ENCODE measurements at places on chromosomes 4 and X.

DNA sequence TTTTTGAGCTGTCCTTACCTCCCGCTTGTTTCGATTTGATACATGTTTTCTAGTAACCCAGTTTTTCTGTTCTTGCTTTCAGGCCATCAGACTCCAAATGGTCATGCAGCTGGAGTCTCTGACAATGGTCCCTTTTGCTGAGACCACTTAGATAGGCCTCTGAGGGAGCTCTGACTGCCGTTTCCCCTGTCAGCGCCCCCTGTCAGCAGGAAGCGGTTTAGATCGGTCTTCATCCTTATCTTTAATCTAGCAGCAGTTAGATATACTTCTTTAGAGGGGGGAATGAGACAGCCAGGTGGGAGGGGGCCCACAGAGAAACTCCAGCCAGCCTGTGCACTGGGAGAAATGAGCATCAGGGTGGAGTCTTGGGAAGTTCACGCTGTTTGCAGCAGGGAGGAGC, 457.9 kb downstream of the GPAT3 start:
- H3K27ac ChIP-seq: no peak overlapping the region
- no peak for DNase-seq
- H3K4me1 ChIP-seq: no peaks in the 10 kb centered on the region
- no peak overlapping the region for H3K4me3 ChIP-seq

GRCh38 chr4:180449395-180449956, 1793.7 kb upstream of the TENM3 start:
- H3K27me3 ChIP-seq: no peaks in the 10 kb centered on the region
- H3K4me3 ChIP-seq: no peak overlapping the region
- H3K27ac ChIP-seq: no peak overlapping the region

- no peak overlapping the region for H3K27ac ChIP-seq
- no peak overlapping the region for H3K4me3 ChIP-seq
- no peaks in the 10 kb centered on the region for H3K36me3 ChIP-seq
- DNase-seq: no peak
These were observed 234.8 kb downstream of the BCOR start for GRCh38 chrX:39862963-39863362.

DNA sequence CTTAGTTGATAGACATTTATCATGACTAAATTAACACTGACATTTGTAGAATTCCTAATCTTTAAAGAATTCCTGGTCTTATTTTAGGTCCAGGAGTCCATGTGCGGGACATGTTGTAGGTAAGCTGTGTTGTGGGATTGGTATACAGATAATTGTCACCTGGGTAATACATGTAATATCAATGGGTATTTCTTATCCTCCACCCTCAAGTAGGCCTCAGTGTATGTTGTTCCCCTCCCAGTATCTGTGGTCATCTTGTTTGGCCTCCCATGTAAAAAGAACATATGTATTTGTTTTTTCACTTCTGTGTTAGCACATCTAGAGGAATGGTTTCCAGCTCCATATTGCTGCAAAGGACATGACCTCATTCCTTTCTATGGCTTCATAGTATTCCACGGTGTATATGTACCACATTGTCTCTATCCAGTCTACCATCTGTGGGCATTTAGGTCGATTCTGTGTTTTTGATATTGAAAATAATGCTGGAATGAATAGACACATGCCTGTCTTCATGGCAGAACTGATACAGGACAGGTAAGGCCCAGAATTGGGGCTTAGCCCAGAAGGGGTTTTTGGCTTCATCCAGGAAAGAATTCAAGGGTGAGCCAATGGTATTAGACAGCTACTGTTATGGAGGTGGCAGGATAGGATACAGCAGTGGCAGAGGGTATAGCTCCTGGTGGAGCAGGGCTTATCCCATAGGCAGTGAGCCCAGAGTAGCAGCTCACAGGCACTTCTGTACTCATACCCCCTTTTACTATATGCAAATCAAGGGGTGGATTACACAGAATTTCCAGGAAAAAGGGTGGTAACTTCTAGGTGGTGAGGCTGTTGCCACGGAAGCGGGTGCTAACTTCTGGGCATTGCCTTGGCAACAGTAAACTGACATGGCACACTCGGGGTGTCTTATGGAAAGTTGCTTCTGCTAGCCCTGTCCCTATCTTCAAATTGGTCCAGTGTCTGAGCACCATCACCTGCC, 66.1 kb upstream of the WDR1 start:
- H3K27ac ChIP-seq: no peak overlapping the region
- peaks cover 2% of the 10 kb centered on the region for H3K27me3 ChIP-seq
- H3K4me1 ChIP-seq: peaks cover 22% of the 10 kb centered on the region
- H3K36me3 ChIP-seq: peaks cover 3% of the 10 kb centered on the region

DNA sequence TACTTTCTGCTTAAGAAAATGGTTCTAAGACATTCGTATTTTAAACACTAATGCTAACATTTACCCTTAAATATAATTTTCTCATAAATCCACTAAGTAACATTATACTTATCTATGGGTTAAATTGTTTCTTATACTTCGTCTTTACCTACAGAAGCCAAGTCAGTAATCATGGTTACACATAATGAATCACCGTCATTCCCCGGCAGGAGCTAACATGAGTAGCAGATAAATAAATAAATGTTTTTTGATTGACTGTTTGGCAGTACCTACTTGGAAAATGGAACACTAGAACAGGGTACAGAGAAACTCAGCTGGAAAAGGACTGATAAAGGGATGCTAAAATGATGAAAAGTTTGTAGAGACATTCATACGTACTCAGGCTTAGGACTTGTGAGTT, 430.4 kb downstream of the ACTRT1 start:
- H3K4me1 ChIP-seq: no peaks in the 10 kb centered on the region
- no peak for DNase-seq
- H3K36me3 ChIP-seq: no peaks in the 10 kb centered on the region
- H3K27ac ChIP-seq: no peak overlapping the region
- no peaks in the 10 kb centered on the region for H3K27me3 ChIP-seq
- no peak overlapping the region for H3K4me3 ChIP-seq

- no peak overlapping the region for H3K27ac ChIP-seq
- no peaks in the 10 kb centered on the region for H3K4me1 ChIP-seq
- H3K36me3 ChIP-seq: peaks cover 9% of the 10 kb centered on the region
- no peak for DNase-seq
- peaks cover 12% of the 10 kb centered on the region for H3K27me3 ChIP-seq
- no peak overlapping the region for H3K4me3 ChIP-seq
These were observed 259.6 kb downstream of the ASMT start for GRCh38 chrX:1874416-1874815.

DNA sequence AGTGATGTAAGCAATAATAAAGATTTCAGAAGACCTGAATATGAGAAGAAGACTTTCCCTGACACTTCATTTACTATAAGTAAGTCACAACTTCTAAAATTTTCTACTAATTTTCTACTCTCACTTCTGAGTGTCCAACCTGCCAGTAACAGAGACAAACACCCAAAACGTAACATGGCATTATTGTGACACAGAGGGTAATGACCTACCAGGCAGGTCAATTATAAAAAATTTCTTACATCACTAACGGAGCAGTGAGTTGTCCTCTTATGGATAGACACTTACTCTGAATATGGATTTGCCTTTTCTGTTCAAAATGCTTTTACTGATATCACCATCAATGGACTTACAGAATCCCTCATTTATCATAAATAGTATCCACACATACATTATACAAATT, 405.9 kb upstream of the MAGEB16 start:
- DNase-seq: no peak
- H3K4me3 ChIP-seq: no peak overlapping the region
- no peaks in the 10 kb centered on the region for H3K27me3 ChIP-seq
- H3K36me3 ChIP-seq: no peaks in the 10 kb centered on the region
- H3K27ac ChIP-seq: no peak overlapping the region

GRCh38 chrX:126065901-126066660, 100.0 kb downstream of the DCAF12L2 start:
- H3K4me1 ChIP-seq: no peaks in the 10 kb centered on the region
- no peak overlapping the region for H3K27ac ChIP-seq
- H3K27me3 ChIP-seq: no peaks in the 10 kb centered on the region
- H3K36me3 ChIP-seq: no peaks in the 10 kb centered on the region
- DNase-seq: no peak
- H3K4me3 ChIP-seq: no peak overlapping the region

DNA sequence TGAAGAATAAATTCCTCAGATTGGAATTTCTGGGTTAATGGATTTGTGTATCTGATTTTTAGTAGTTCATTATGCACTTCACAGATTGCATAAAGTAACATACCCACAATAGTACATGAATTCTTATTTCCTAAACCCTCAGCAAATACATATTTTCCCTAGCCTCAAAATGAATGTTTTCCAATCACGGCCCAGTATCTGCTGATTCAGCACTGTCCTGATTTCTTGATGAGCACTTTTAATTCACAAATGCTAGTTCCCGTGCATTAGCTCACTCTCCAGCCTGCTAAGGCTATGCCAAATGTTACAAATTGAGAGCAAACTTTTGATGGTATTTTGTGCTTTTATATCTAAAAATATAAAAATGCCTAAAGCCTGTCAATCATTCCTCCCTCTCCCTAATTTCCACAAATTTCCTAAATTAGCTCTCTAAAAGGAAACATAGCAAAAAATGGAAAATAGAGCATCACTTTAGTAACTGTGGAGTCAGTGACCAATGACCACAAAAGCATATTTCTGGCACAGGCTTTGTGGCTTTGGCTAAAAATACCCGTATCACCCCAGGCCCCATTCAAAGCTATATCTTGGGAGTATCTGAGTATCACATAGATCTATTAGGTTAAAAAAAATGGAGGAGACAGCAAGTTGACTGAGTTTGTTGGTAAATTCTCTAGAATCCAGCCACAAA, 75.5 kb downstream of the NAF1 start:
- no peak for DNase-seq
- no peak overlapping the region for H3K27ac ChIP-seq
- H3K27me3 ChIP-seq: no peaks in the 10 kb centered on the region
- H3K4me1 ChIP-seq: no peaks in the 10 kb centered on the region
- no peaks in the 10 kb centered on the region for H3K36me3 ChIP-seq

DNA sequence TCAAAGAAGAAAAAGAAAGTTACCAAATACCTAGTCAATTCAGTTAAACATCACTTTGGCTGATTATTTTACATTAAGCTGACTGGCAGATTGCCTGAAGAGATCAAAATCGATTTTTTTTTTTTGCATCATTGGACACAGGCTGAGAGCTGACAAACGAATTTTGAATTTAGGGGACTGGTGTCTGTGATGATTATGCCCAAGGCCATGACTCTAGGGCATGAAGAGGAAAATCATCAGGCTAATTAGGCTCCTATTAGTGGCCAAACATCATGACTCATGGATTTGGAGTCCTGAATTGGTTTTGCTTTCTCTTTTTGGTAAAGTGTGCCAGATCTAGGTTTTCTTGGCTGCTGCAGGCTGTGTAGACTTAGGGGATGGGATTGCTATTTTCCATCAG, 829.3 kb upstream of the LCORL start:
- DNase-seq: no peak
- no peak overlapping the region for H3K4me3 ChIP-seq

- H3K4me3 ChIP-seq: no peak overlapping the region
- H3K36me3 ChIP-seq: no peaks in the 10 kb centered on the region
- no peak overlapping the region for H3K27ac ChIP-seq
- H3K27me3 ChIP-seq: peaks cover 5% of the 10 kb centered on the region
- H3K4me1 ChIP-seq: no peaks in the 10 kb centered on the region
- no peak for DNase-seq
These were observed 69.8 kb downstream of the ARHGEF38 start for GRCh38 chr4:105622269-105622668.

DNA sequence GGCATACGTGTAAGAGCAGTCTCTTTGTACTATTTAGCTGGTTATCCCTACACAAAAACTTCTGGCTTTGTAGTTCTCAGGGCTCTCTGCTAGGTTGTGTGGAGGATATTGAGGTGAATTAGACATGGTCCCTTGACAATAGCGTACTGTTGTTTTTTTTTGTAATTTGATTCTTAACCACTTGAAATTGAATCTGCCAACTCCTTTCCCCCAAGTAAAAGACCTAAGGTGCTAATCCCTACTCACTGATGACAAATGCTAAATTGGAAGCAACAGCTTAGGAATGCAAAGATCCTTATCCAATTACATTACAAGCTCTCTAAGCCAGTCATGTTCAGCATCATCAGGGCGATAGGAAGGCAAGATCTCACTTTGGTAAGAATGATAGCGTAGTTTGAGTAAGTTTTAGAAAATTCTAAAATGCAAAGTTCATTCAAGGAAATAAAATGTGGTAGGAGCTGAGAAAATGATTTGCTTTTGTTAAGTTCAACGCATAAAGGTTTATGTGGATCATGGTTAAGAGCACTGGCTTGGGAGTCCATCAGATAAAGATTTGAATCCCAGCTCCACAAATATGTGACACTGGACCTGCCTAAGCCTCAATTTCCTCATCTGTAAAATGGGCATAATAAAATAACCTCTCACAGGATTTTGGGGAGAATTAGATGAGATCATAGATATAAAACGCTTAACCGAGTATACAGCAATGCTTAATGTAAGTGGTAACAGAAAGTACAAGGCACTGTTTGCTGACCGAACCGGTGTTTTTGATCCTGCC, 39.3 kb downstream of the DOCK11 start:
- no peak overlapping the region for H3K4me3 ChIP-seq
- no peaks in the 10 kb centered on the region for H3K36me3 ChIP-seq
- DNase-seq: no peak
- no peaks in the 10 kb centered on the region for H3K27me3 ChIP-seq
- H3K4me1 ChIP-seq: peaks cover 28% of the 10 kb centered on the region

- no peaks in the 10 kb centered on the region for H3K36me3 ChIP-seq
- H3K27me3 ChIP-seq: no peaks in the 10 kb centered on the region
- H3K4me3 ChIP-seq: no peak overlapping the region
These were observed 42.5 kb downstream of the MID1 start for GRCh38 chrX:10577853-10578252.

DNA sequence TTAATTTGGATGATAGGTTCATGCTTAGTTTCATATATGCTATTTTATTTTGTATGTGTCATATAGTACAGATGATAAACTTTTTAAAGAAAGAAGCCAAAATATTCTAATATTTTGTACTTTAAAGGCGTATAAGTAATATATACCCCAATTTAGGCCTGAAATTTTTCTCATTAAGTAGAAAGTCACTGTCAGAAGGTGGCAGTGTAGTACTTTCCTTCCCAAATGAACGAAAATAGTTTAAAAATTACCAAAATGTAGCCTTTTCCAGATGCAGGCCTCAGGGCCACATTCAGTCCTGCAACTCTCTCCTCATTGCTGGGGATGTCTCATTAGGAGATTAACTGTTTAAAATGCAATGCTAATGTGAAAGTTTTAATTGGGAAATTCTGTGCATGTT, 1263.6 kb downstream of the C4orf33 start:
- H3K4me3 ChIP-seq: no peak overlapping the region
- no peaks in the 10 kb centered on the region for H3K27me3 ChIP-seq
- no peak overlapping the region for H3K27ac ChIP-seq

- DNase-seq: no peak
- H3K4me1 ChIP-seq: no peaks in the 10 kb centered on the region
- H3K27me3 ChIP-seq: peaks cover 1% of the 10 kb centered on the region
These were observed 33.8 kb upstream of the FGFBP2 start for GRCh38 chr4:15996773-15997172.
